ENCODE measurements at places on chromosomes 2 and 18.

GRCh38 chr2:191910518-191910917 lies 63.6 kb upstream of the CAVIN2 start:
- no peak for DNase-seq

DNA sequence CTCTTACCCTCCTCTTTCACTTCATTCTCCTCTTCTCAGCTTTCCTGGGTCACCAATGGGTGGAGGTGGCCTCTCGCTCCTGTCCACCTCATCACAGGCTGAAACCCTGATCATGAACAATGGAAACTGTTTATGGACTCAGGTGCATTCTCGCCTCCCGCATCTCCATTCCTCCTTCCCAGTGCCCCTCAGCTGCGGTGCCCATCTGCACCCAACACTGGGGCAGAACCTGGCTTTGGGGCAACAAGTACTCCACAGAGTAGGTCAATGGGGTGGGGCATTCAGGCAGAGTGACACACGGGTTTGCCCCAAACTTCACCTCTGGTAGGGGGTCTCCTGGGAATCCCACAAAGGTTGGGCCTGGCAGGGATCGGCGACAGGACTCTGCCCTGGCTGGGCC lies 199.5 kb downstream of the RTP5 start:
- DNase-seq = no peak

GRCh38 chr2:136920652-136921333 lies 155.4 kb downstream of the THSD7B start:
- no peak for DNase-seq

- DNase-seq = no peak
These were observed 27.4 kb upstream of the SPR start for GRCh38 chr2:72859831-72860262.

GRCh38 chr18:48815581-48816324 lies 135.0 kb downstream of the SMAD7 start:
- no peak for DNase-seq

DNA sequence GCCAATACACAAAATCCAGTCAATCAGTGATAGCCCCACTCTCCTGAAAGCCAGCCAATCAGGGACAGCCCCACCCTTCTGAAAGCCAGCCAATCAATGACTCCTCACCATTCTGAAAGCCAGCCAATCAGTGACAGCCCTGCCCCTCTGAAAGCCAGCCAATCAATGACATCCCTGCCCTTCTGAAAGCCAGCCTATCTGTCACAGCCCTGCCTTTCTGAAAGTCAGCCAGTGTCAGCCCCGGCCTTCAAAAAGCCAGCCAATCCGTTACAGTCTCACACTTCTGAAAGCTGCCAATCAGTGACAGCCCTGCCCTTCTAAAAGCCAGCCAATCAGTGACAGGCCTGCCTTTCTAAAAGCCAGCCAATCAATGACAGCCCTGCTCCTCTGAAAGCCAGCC lies 95.9 kb upstream of the HDAC4 start:
- no peak for DNase-seq

DNA sequence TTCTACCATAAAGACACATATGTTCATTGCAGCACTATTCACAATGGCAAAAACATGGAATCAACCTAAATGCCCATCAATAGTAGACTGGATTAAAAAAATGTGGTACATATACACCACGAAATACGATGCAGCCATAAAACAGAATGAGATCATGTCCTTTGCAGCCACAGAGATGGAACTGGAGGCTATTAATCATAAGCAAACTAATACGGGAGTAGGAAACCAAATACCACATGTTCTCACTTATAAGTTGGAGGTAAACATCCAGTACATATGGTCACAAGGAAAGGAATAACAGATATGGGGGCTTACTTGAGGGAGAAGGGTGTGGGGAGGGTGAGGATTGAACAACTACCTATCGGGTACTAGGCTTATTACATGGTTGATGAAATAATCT lies 7.7 kb downstream of the HMSD start:
- no peak for DNase-seq

DNA sequence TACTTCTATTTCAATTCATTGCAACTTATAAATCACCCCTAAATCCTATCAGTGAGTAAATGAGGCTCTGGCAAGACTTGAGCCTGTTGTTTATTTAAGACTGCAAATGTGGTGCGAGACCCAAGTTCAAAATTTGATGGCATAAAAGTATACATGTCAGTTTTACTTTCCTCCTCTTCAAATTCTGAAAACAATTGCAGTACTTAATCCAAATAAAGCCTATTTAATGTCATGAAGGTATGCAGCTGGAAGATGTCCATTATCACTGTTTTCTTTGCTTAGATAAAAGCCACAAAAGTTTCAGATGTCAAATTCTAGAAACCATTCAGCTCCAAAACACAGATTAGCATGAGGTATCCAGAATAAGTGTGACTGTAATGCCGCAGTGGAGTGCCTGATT lies 3.3 kb downstream of the APCDD1 start:
- DNase-seq = no peak

DNA sequence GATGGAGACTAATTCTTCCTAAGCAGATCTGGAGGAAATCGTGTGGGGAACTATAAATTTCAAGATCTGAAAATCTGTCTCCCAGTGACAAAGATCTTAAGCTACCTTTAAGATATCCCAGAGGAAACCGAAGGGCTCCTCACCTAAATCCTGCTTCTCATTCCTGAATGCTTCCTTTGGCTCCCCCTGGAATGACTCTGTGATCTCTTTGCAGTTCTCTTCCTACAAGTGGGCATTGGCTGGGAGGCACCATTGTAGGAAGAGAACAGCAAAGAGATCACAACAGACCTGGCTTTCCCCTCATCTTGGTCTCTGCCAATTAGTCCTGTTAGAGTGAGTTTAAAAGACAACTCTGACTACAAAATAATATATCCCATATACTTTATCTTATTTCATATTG lies 70.0 kb upstream of the KCNH7 start:
- no peak for DNase-seq

DNA sequence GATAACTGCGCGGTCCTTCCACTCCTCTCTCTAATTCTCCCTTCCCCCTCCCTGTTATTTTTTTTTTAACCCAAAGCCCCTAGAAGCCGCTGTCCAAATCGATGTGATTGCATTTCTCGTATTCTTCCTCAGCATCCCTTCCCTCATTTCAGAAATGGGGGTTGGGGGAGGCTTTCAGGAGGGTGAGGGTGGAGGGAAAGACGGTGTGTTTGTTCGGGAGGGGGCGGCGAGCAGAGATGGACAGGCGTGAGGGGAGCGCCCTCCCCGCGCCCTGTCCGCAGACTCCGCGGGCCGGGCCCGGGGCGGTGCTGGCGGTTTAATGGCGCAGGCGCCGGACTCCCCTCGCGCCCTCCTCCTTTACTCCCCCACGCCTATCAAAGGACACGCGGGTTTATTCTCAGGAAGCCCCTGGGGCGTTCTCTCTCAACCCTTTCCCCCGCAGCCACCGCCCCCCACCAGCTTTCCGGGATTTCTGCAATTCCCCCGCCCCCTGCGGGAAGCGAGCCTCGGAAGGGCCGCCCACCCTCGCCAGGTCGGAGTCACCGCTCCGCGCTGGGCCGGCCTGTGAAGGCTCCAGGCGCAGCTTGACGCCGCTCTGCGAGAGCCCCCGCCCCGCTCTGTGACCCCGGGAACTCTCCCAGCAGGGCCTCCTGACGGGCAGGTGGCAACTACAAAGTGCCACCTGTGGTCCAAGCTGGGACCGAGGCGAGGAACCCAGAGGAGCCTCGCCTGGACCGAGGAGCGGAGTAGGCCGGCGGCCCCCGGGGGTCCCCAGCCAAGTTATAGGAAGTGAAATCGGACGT lies 981 bp downstream of the ST8SIA3 start:
- DNase-seq = no peak

- DNase-seq = no peak
These were observed 22.9 kb downstream of the ITGAV start for GRCh38 chr2:186612555-186613440.

DNA sequence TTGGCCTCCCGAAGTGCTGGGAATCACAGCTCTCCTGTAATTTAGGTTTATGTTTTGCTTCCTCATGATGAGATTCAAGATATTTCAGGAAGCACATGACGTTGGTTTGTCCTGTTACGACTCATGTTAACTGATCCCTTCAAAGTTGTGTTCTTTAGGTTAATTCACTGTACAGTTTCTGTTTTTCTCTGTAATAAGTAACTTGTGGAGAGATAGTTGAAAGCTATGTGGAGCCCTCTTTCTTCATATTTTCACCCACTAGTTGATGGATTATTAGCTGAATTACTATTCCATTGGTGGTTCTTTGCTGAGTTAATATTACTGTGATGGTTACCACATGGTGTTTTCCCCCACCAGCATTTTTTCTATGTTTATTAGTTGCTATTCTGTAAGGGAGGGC lies 18.3 kb upstream of the CHCHD5 start:
- DNase-seq = no peak

DNA sequence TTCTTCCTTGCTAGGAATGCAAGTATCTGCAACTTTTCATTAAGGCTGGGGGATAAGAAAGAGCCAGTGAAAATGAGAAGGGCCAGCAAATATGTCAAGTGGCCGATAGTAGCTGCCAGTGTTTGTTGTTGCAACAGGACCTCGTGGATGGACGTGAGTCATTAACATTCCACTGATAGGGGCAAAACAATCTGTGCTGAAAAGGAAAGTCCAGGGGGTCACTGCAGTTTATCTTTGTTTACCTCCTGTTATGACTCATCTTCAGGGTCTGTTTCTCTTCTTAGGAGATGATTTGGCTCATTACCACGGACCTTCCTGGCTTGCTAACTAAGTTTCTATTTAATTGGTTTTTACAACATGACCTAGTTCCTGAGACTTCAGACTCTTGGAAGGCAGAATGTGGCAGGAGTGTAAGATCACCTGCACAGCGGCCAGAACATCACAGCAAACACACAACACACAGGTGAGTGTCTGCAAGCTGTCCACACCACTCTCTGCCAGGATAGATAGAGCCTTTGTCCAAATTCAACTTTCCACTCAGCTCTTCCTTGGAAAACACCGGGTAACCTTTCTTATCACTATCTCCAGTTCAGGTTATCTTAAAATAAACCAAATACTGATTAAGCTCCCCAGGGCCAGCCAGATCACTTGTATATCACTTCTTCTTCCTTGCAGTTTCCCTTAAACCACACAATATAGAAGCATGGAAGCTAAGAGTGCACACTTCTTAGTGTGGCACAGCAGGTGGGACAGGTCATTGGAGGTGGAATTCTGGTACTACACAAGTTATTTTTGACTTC lies 157.5 kb upstream of the LMAN1 start:
- DNase-seq = no peak

DNA sequence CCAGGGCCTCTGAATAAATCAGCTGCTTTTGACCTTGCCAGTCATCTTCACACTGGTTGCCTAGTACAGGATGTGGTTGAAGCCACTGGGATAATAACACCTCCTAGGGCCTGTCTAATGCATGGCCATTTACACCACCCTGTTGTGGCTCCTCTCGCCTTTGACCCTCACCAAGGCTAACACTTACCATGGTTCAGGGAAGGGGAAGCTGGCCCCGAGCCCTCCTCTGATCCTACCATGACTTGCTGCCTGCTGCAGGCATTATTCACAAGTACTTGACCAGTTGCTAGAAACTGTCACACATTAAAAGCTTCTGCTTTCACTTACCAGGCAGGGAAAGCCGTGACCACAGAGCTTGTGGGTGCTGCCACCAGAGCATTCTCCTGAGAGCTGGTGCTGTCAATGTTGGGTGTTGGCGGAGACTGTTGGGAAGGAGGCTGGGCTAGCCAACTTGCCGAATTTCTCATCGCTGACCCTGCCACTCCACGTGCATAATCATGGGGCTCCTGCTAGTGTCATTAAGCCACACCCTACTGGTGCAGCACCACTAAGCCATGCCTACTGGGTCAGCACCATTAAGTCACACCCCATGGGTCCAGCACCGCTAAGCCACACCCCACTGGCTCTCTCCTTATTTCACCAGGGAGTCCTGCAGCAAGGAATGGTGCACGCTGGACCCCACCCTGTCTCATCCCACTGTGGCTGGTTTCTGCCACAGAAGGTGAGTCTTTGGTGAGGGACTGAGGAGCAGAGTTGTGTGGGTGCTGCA lies 47.0 kb upstream of the TTC39C start:
- DNase-seq = no peak

- no peak for DNase-seq
These were observed 242.8 kb upstream of the DOK6 start for GRCh38 chr18:69157906-69158305.

GRCh38 chr2:186532891-186533290 lies 46.8 kb downstream of the ZC3H15 start:
- DNase-seq = no peak

- DNase-seq = no peak
These were observed 65.8 kb downstream of the ETAA1 start for GRCh38 chr2:67462738-67463496.

DNA sequence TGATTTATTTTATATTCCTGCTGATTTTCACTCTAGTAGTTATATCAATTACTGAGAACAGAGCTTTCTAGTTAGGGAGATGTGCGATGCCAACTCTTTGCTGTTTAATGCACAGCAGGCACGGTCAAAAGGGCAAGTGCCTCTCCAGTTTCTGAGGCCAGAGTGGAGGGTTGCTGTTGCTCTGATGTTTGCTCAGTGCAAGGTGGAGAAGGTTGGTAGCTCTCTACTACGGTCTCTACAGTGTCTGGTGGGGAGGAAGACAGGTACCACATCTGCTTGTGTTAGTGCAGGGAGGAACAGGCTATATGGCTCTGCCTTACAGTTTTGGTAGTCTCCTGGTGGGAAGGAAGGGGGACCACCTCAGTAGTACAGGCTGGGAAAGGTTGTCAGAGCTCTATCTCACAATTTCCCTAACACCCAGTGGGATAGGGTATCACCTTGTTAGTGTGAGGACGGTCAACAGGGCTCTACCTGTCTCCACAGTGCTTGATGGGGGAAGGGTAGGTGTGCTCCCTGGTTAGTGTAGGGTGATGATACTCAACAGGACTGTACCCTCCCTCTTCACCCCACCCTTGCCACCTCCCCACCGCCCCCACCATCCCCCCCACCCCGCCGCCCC lies 85.9 kb downstream of the FANCL start:
- DNase-seq = no peak

DNA sequence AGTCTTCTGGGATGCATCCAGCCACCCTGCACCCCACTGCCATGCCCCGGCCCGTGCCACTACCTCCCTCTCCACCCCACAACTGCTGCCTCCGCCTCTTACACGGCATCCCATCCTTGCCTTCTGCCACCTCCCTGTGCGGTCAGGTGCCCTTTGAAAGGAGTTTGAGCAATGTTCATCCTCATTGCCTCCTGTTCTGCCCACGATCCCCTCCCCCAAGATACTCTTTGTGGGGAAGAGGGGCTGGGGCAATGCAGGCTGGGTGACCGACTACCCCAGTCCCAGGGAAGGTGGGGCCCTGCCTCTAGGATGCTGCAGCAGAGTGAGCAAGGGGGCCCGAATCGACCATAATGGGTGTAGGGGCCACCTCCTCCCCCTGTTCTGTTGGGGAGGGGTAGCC lies 8.4 kb downstream of the MFSD2B start:
- DNase-seq = no peak
